HFF-Myc (cell line): ENCODE measurements at places on chromosomes 4 and X.

GRCh38 chr4:17823871-17824669 is 13.3 kb downstream of the NCAPG start:
- DNase-seq, result no peak

DNA sequence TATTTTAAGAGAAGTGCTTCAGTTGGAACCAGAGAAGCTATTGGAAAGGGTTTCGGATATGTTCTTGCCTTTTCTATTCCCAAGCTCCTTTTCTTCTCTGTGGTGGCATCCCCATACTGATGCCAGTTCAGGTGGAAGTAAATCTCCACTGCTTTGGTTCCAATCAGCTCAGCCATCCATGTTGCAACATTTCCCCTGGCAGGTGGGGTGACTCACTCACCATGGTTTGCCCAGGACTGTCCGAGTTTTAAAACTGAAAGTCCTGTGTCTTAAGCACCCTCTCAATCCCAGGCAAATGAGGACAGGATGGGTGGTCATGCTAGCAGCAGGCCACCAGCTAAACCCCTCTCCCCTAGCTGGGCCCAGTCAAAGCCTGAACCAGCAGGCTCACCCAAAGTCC is 15.1 kb downstream of the RAI2 start:
- DNase-seq, result no peak

- DNase-seq, result no peak
These were observed 322.2 kb downstream of the GPAT3 start for GRCh38 chr4:83858131-83858530.

- no peak for DNase-seq
These were observed 28.2 kb upstream of the TCEAL4 start for GRCh38 chrX:103556963-103557612.

DNA sequence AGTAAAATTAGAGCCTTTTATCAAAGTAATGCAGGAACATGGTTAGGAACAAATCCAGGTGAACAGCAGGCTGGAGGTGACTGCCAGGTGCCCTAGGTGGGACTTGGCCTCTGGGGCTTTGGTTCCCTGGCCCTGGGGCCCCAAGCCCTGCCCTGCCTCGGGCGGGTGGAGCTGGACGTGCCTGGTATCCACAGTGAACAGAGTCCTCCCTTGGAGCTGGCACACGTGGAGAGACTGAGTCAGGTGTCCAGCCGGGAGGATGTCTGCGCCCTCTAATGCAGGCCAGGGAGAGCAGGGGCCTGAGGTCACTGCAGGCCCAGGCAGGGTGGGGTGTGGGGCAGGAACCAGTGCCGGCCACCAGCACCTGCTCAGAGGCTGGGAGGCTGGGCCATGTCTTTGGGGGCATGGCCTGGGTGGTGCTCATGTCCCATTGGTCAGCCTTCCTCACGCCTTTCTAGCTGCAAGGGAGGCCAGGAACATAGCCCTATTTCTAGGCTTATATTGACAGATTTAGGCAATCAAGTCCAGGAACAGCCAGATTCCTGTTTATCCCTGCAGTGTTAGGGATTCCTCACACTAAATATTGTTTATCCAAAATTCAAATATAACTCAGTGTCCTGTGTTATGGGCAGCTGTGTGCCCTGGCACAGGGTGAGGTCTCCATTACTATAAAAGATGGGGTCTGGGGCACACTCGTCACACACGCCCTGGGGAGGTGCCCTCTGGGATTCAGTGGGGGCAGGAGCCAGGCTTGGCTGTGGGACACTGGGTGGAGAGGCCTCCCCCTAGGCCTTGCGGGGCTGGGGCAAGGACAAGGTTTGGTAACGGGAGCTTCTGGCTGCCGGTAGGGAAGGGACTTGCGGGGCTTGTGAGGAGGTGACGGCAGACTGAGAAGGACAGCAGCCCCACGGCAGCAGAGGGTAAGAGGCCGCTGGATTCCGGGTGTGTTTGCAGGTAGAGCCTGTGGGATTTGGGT is 14.3 kb upstream of the NAT8L start:
- no peak for DNase-seq

GRCh38 chr4:6360385-6360784 is 90.7 kb downstream of the WFS1 start:
- DNase-seq, result no peak

GRCh38 chr4:184775854-184776555 is 42.1 kb upstream of the CENPU start:
- DNase-seq, result no peak

- DNase-seq, result no peak
These were observed 58.5 kb upstream of the CLCN4 start for GRCh38 chrX:10098270-10098713.
